A673 (cell line): ENCODE measurements at places on chromosomes 5 and 9.

- H3K4me3 ChIP-seq, result no peak overlapping the region
- H3K4me1 ChIP-seq, result no peaks in the 10 kb centered on the region
- no peak for DNase-seq
- H3K27me3 ChIP-seq, result no peaks in the 10 kb centered on the region
Observed at GRCh38 chr5:13027874-13028273, 916.6 kb downstream of the DNAH5 start.

DNA sequence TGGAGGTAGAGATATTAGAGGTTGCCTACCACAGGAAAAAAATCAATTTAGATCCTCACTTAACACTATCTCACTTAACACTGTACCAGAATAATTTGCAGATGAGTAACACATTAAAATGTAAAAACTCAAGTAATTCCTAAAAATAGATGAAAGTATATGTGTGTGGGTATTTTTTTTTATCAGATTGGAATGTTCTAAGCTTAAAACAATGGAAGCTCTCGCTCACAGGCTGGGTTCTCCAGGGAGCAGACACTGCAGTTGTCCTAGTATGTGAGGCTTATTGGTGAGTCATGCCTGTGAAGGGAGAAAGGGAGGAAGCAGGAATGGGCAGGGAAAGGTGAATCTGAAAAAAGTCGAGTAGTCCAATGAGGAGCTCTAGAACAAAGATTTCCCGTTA lies 181.3 kb upstream of the ZNF608 start:
- no peaks in the 10 kb centered on the region for H3K27me3 ChIP-seq
- no peak overlapping the region for H3K4me3 ChIP-seq
- peaks cover 5% of the 10 kb centered on the region for H3K4me1 ChIP-seq
- no peaks in the 10 kb centered on the region for H3K36me3 ChIP-seq

GRCh38 chr5:9545992-9546851 lies at the start of gene SEMA5A:
TSS of gene SEMA5A (minus strand) at chr5:9546075. CDS start at chr5:9379946, 166,129 bp downstream.
- peaks cover 11% of the 10 kb centered on the region for H3K4me1 ChIP-seq
- no peak within 1 kb of the TSS for H3K27ac ChIP-seq
- peak within 1 kb of the TSS; percentile 42 for H3K4me3 ChIP-seq
- no peaks in the 10 kb centered on the region for H3K36me3 ChIP-seq

GRCh38 chr5:111232311-111233051 lies 8.3 kb downstream of the CAMK4 start:
- no peak overlapping the region for H3K27ac ChIP-seq
- peaks cover 7% of the 10 kb centered on the region for H3K27me3 ChIP-seq
- no peak for DNase-seq
- H3K36me3 ChIP-seq, result no peaks in the 10 kb centered on the region

- H3K27me3 ChIP-seq, result no peaks in the 10 kb centered on the region
- no peak overlapping the region for H3K27ac ChIP-seq
- no peaks in the 10 kb centered on the region for H3K4me1 ChIP-seq
- no peak overlapping the region for H3K4me3 ChIP-seq
Observed at GRCh38 chr5:150538007-150538917, 30.3 kb downstream of the NDST1 start.

DNA sequence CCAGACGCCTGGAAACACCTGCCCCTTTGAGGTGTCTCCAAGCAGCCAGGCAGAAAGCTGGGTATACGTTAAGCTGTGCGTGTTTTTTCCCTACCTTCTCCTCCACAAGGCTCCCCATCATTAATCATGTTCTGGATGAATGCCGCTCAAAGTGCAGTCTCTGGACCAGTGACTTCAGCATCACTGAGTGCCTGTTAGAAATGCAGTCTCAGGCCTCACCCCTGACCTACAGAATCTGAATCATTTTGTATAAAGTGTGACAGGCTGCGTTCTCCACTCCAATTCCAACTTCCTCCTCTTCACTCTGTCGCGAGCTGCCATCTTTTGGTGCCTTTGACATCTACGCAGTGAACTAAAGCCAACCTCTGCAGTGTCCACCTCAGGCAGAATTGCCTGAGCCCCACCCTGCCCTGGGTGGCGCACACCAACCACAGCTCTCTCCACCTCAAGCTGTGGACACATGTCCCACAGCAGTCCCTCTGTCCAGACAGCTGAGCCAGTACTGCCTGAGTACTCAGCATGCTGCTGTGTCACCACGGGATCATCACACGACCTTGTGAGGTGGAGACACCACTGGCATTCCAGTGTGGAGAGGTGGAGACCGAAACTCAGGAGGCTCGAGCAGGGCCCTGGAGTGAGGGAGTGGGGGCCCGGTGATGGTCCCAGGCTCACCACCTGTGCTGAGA lies 14.2 kb downstream of the PTPN3 start:
- DNase-seq, result no peak
- H3K4me1 ChIP-seq, result no peaks in the 10 kb centered on the region
- no peak overlapping the region for H3K27ac ChIP-seq
- peaks cover 3% of the 10 kb centered on the region for H3K27me3 ChIP-seq

DNA sequence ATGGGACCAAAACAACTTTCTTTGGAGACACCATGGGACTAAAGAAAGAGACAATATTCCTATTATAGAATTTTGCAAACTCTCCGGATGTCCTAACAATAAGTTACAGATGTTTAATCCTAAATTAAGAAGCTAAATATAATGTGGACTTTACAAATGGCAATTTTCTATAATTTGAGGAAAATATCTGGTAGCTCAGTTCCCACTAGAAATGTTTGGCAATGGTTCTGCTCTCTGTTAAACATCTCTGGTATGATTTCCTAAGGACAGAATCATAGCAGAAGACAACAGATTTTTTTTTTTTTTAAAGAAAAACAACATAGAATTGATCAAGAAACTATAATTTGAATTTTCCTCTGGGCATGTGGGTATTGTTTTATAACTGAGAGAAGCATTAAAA lies 232.8 kb downstream of the ENC1 start:
- no peaks in the 10 kb centered on the region for H3K4me1 ChIP-seq
- H3K36me3 ChIP-seq, result no peaks in the 10 kb centered on the region
- no peak overlapping the region for H3K27ac ChIP-seq
- H3K27me3 ChIP-seq, result no peaks in the 10 kb centered on the region
- no peak overlapping the region for H3K4me3 ChIP-seq

- no peaks in the 10 kb centered on the region for H3K4me1 ChIP-seq
- DNase-seq, result no peak
- no peak overlapping the region for H3K4me3 ChIP-seq
- no peak overlapping the region for H3K27ac ChIP-seq
- H3K27me3 ChIP-seq, result no peaks in the 10 kb centered on the region
- H3K36me3 ChIP-seq, result no peaks in the 10 kb centered on the region
Observed at GRCh38 chr9:133759146-133759900, 21.2 kb upstream of the SARDH start.

GRCh38 chr5:3389471-3390026 lies 206.1 kb upstream of the IRX1 start:
- H3K4me1 ChIP-seq, result no peaks in the 10 kb centered on the region
- no peaks in the 10 kb centered on the region for H3K36me3 ChIP-seq
- no peak for DNase-seq
- H3K27me3 ChIP-seq, result no peaks in the 10 kb centered on the region

- no peaks in the 10 kb centered on the region for H3K27me3 ChIP-seq
- no peaks in the 10 kb centered on the region for H3K4me1 ChIP-seq
- DNase-seq, result no peak
- H3K27ac ChIP-seq, result no peak overlapping the region
- no peaks in the 10 kb centered on the region for H3K36me3 ChIP-seq
Observed at GRCh38 chr9:99392986-99393385, 170.9 kb downstream of the SEC61B start.

GRCh38 chr9:92963831-92964606 lies 16.7 kb downstream of the FGD3 start:
- H3K4me3 ChIP-seq, result no peak overlapping the region
- H3K36me3 ChIP-seq, result no peaks in the 10 kb centered on the region
- no peaks in the 10 kb centered on the region for H3K4me1 ChIP-seq
- no peak overlapping the region for H3K27ac ChIP-seq
- no peak for DNase-seq

- H3K36me3 ChIP-seq, result no peaks in the 10 kb centered on the region
- H3K27me3 ChIP-seq, result no peaks in the 10 kb centered on the region
- no peak overlapping the region for H3K27ac ChIP-seq
- H3K4me3 ChIP-seq, result no peak overlapping the region
- peaks cover 6% of the 10 kb centered on the region for H3K4me1 ChIP-seq
Observed at GRCh38 chr5:67475489-67475888, 278.9 kb upstream of the CD180 start.

DNA sequence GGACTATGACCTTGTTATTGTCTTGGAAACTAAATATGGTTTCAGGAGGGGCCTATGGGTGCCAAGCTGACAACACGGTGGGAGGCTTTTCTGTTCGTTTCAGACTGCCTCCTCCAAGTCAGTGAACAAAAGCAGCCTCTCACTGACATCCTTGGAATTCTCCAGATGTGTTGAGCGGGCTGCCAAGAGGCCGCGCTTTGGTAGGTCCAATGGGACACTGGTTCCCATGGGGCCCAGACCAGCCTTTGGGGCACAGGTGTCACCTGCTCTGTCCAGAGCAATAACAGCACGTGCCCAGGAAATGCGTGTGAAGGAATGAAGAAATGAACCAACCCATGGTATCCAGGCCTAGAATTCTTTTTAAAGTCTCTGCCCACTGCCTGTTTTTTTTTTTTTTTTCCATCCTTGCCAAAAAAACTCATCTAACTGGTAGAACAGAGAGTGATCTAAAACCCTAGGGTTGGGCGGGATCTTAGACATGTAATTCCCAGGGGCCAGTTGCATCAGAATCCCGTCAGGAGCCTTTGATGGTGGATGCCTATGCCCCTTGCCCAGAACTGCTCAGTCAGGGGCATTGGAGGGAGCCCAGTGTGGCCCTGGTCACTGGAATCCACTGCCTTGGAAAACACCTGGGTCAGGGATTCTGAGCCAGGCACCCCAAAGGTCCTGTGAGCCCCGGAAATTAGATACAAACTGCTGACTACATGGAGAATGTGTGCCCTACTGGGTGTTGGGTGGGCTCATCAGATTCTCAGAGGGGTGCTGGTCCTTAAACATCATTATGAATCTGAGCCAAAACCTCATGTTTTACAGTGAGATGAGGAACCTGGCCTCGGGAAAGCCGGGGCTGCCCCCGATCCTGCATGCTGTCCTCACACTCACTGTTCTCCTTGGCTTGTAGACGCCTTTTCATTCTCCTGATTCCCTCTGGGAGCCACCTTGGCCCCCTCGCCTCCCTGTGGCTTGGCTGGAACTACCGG lies 60.1 kb downstream of the GTF3C4 start:
- H3K27me3 ChIP-seq, result peaks cover 7% of the 10 kb centered on the region
- DNase-seq, result no peak
- H3K36me3 ChIP-seq, result no peaks in the 10 kb centered on the region
- H3K4me3 ChIP-seq, result no peak overlapping the region
- H3K27ac ChIP-seq, result no peak overlapping the region

- no peaks in the 10 kb centered on the region for H3K36me3 ChIP-seq
- H3K4me3 ChIP-seq, result no peak overlapping the region
- no peaks in the 10 kb centered on the region for H3K4me1 ChIP-seq
Observed at GRCh38 chr5:141916522-141916921, 7.1 kb upstream of the DELE1 start.

GRCh38 chr5:80346055-80346454 lies 26.3 kb downstream of the SPZ1 start:
- no peaks in the 10 kb centered on the region for H3K27me3 ChIP-seq
- H3K27ac ChIP-seq, result no peak overlapping the region

- H3K27me3 ChIP-seq, result no peaks in the 10 kb centered on the region
- no peak overlapping the region for H3K4me3 ChIP-seq
- H3K4me1 ChIP-seq, result peaks cover 85% of the 10 kb centered on the region
- no peak for DNase-seq
Observed at GRCh38 chr5:123810746-123811340, 298.9 kb downstream of the CSNK1G3 start.

DNA sequence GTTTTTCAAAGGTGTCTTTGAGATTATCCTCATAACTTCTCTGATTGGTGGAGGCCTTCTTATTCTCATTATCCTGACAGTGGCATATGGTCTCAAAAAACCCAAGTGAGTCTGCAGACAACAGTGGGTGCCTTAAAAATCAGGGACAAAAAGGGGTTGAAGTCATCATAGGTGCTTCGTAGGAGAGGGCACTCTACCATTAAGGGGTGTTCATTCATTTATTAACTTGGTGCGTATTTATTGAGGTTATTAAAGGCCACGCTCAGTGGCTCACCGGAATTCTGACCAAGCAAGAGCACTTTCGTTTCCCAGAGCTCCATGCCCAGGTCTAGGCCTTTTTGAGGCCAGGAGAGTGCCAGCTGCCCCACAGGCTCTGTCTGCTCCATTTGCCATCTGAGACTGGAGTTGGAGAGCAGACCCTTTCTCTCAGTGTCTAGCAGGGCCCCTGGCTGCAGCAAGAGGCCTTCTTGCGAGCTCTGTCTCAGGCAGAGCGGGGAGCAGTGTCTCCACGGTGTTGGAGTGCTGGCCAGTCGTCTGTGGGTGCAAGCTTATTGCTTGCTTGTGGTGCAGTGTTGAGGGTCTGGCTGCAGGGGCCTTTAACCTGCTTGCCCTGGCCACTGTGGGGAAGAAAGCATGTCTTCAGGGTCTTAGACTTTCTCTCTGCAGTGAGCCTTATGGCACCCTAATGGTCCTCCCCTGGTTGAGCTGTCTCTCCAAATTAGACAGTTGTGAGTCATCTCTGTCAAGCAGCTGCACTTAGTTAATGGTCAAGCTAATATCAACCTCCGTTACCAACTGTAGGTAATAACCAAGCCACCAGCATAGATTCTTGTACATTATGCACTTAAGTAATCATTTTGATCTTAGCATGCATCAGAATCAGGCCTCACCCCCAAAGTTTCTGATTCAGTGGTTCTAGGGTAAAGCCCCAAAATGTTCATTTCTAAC lies 62.6 kb downstream of the IL31RA start:
- no peak for DNase-seq
- H3K4me1 ChIP-seq, result no peaks in the 10 kb centered on the region
- no peak overlapping the region for H3K4me3 ChIP-seq
- H3K27ac ChIP-seq, result no peak overlapping the region

DNA sequence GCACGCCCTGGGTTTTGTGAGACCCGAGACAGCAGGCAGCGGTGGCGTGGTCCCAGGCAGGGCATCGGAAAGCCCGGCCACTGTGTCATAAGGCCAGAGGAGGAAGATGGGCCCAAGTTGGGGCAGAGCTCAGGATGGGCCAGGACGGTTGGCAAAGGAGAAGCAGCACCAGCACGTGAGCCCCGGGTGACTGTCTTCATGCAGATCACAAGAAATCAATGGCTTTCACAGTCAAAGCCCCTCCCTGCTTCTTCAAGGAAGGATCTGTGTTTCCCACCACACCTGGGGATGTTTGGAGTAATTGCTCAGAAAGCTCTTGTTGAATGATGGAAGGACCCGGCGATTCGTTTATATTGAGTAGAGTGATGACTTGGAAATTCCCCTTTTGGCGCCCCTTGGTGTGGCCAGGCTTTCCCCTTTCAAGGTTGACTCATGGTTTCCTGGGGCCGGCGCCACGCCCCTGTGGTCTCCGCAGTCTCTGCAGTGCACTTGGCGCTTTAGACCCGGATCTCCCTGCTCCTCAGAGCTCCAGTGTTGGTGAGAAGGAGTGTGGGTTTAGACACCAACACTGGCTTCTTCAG lies 52.1 kb downstream of the IL31RA start:
- H3K4me1 ChIP-seq, result no peaks in the 10 kb centered on the region
- H3K4me3 ChIP-seq, result no peak overlapping the region
- no peak overlapping the region for H3K27ac ChIP-seq
- no peak for DNase-seq
- no peaks in the 10 kb centered on the region for H3K27me3 ChIP-seq
